ENCODE measurements at places on chromosomes 1 and 21.

DNA sequence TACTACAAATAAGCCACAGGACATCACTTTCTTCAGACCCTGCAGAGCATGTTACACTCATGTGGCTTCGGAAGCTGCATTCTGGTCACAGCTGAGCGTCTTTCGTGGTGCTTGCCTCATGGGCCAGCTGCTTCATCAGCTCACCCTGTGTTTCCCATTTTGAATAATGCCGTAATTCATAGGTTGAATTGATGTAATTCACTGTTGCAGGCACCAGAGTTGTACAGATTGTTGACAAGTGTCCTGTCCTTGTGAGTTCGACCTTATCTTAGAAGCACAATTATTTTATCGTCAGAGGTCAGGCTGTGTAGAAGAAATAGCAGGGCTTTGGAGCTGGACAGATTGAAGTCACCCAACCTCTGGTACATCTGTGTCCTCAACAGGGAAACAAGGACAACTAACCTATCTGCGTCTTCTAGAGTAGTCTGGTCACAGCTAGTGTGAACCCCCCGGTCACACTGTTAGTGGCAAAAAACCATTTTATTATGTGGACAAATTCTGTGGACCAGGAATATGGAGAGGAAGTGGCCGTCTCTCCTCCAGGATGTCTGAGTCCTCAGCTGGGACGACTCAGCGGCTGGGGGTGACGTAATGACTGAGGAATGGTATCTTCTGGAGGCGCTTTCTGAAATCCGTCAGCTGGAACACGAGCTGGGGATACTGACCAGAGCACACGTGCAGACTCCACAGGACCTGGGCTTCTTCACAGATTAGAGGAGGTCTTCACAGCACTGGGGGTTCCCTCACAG is 17.8 kb downstream of the PKNOX1 start:
- peak; percentile 77 for DNase-seq

GRCh38 chr1:85406887-85407533 is 57.9 kb downstream of the DDAH1 start:
- DNase-seq = peak; percentile 74

- no peak for DNase-seq
These were observed at the start of gene VANGL1 for GRCh38 chr1:115641762-115642167. Gene VANGL1 (plus strand): TSS chr1:115641970. CDS start chr1:115651414, 9,444 bp downstream.

GRCh38 chr1:221667504-221667903 is 74.4 kb downstream of the DUSP10 start:
- peak; percentile 61 for DNase-seq

GRCh38 chr1:178273707-178274410 is 180.0 kb downstream of the RASAL2 start:
- peak; percentile 33 for DNase-seq

GRCh38 chr1:18422076-18422777 is 58.5 kb upstream of the KLHDC7A start:
- DNase-seq = no peak

DNA sequence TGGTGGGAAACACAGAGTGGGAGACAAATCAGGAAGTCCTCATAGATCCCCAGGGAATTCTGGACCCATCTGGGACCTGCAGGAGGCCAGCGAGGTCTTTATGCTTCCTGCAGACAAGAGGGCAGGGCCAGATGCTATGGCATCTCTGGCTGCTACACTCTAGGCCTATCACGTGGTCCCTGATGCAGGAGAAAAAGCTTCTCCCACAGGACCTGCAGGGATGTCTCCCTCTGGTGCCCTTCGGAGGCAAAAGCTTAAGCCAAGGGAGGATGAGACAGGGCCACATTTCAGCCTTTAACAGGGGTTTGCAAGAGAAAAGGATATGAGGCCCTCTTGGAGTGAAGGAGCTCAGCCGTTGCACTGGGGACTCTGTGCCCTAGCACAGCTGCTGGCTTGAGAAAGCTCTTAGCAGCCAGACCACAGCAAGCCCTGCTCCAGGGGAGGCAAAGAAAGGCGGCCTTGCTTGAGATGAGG is 243.0 kb downstream of the C1orf94 start:
- no peak for DNase-seq
